Right hindlimb (tissue), 1 donor: ENCODE measurements at places on chromosomes 7 and 10.

- DNase-seq, result no peak
These were observed 3.9 kb downstream of the HMX3 start for GRCh38 chr10:123139521-123140163.

- no peak for DNase-seq
These were observed 574.6 kb downstream of the GALNT17 start for GRCh38 chr7:71706597-71706975.

DNA sequence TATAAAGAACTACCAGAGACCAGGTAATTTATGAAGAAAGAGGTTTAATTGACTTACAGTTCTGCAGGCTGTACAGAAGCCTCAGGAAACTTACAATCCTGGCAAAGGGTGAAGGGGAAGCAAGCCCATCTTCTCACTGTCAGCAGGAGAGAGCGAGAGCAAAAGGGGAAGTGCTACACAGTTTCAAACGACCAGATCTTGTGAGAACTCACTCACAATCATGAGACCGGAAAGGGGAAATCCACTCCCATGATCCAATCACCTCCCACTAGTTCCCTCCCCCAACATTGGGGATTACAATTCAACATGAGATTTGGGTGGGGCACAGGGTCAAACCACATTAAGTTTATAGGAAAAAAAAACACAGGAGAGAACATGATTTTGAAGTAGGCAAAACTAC lies 222.1 kb upstream of the SHH start:
- no peak for DNase-seq

DNA sequence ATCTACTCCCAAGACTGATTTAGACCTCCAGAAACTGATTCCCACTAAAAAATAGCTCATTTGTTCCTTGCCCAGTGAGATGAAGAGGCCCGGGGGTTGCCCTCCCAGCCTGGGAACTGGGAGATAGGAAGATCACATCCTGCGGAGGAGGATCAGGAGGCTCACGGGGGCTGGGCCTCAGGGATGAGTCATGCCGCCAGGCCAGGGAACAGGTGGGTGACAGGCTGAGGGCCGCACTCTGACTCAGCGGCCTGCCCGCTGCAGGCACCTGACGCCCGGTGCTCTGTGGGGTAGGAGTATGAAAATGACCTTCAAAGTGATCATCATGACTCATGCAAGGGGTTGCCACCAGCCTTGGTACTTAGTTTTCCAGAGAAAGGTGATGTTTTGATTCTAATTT lies 104.5 kb upstream of the ZPBP start:
- DNase-seq, result no peak

GRCh38 chr10:68079434-68079833 lies 4.4 kb upstream of the HERC4 start:
- DNase-seq, result no peak

DNA sequence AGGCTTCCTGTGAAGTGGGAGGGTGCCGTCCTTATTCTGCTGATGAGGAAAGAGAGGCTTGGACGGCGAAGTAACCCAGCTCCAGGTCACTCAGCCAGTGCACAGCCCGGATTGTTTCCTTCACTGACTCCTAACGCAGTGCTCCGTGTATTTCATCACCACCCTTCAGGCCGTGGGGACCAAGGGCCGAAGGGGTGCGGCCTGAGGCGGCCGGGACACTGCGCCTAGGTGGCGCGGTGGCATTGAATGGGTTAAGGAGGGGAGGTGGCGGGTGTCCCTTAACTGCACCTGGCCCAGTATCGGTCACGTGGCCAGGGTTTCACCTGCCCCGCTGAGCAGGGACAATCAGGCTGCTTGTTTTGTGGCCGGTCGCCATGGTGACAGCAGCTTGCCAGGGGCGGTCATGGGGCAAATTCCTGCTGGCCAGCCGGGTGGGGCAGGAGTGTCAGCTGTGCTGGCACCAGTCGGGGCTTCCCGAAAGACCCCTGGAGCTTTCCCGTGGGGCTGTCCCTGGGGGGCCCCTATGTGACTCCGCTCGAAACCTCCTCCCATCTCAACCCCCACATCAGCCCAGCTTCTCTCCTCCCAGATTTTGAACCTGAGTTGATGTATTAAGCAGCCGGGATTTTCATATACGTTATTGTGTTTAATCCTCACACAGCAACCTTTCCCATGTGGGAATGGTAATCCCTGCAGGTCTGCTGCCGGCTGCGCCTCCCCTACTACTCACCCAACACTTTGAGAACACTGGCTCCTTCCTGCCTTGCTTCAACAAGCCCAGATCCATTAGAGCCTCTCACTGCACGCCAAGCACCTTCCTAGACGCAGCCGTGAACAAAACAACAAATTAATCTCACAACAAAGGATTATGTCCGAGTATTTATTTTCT lies 4.4 kb upstream of the ABHD11 start:
- peak; percentile 54 for DNase-seq

- no peak for DNase-seq
These were observed 55.3 kb upstream of the KAT6B start for GRCh38 chr10:74771054-74771453.

DNA sequence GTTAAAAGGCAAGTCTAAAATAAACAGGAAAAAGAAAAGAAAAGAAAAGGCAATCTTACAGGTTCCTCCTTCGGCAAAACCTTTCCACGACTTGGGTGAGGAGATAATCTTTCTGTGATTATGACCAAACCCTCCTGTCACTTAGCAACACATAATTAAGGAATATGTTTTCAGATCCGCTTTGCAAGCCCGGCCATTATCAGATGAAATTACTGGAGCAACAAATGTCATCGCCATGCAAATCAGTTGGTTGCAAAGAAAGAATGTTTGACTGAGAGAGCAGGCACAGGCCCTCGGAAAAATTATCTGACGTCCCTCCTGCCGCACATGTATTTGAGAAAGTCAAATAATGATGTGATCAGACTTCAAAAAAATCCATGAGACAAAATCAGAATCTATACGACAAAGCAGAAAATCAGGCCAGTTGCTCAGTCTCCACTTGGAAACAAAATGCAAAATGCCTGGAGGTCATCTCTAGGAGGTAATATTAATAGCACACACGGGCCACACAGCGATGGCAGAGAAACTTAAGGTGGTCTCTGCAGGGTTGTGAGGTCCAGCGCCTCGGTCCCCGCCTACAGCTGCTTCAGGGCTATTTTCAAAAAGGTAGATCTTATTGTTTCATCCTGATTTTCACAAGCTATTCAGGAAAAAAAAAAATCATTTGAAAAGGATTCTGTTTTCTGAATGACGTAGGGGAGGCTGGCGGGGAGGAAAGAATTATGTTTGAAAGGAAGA lies 82.7 kb downstream of the ZRANB1 start:
- DNase-seq, result no peak

DNA sequence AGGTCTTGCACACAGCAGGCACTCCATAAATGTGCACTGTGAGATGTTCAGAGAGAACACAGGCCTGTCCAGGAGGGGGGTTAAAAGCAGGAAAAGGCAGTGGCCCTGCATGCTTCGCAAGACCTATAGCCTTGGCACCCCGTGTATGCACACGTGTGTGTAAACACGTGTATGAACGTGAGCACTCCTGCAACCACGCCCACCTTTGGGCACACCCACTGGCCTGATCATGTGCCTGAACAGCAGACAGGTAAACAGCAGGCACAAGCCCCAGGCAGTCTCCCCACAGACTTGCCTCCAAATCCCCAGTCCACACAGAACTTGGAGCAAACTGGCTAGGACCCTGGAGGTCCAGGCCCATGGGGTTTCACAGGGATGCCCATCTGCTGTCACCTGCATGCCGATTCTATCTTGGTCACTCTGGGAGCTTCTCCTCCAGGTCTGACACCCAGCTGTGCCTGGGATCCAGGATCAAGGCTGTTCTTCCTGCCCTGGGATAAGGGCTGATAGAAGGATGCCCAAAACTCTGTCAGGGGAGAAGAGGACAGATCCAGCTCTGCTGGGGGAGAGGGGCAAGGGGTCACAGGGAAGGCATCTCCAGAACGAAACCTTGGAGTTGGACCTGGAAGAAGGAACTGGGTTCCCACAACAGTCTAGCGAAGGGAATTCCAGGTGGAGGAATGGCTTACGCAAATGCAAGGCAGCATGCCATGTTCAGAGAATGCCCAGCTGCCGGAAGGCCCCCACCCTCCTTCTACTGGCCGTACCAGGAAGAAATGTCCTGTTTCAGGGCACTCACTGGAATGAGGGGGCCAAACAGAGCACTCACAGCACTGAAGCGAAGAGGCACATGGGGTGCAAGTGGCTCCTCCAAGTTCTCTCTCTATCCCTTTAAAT lies 14.3 kb upstream of the ZMIZ1 start:
- peak; percentile 14 for DNase-seq

DNA sequence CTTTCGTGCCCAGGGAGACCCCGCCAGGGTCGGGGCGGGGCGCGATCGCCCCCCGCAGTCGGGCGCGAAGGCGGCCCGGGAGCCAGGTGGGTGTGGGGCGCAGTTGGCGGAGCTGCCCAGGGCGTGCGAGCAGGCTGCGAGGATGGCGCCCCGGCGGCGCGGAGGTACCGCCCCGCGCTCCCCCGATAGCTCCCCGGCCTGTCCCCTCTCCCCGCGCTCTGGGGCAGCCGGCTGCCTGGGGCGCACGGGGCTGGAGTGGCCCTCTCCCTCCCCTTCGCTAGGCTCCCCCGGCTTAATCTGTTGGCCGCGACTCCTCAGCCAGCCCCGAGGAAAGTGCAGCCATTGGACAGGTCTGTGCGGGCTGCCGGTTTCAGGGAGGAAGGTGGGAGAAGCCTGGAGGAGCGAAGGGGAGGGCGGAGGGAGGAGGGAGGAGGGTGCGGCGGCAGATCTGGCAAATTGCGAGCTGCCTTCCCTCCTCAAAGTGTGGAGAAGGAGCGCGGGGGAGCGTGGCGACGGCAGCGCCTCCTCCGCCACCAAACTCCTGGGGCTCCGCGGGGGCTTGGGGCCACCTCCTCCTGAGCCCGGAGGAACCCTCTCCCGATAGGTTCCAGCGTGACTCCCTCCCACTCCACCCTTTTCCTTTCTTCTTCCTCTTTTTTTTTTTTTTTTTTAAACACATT lies 361 bp upstream of the PLXDC2 start:
- peak; percentile 94 for DNase-seq

- DNase-seq, result no peak
These were observed 12.6 kb downstream of the NEURL1 start for GRCh38 chr10:103506061-103506460.

DNA sequence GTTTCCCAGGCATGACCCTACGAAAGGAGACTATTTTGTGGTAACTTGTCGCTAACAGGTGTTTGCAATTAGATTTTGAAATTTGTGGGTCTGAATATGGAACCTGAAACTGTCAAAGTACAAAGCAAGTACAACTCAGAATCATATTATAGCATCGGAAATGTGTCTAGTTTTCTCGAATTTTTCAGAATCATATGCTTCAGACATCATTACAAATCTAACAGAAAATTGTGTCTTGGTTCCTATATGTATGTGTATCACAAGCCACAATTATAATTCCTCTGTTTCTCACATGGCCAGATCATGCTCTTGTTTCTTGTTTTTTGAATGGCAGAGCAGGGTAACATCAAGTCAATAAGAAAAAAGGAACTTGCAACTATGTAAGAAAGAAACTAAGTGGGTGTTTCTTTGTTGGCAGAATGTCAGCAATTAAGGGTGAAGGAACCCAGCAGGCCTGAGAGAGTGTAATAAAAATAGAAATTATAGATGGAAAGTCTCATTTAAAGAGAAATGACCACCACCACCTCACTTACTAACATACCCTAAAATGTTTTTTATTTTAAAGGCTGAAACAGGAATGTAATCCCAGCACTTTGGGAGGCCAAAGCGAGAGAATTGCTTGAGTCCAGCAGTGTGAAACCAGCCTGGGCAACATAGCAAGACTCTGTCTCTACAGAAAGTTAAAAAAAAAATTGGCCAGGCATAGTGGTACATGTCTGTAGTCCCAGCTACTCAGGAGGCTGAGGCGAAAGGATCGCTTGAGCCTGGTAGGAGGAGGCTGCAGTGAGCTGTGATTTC lies 51.3 kb downstream of the PRTFDC1 start:
- DNase-seq, result no peak

DNA sequence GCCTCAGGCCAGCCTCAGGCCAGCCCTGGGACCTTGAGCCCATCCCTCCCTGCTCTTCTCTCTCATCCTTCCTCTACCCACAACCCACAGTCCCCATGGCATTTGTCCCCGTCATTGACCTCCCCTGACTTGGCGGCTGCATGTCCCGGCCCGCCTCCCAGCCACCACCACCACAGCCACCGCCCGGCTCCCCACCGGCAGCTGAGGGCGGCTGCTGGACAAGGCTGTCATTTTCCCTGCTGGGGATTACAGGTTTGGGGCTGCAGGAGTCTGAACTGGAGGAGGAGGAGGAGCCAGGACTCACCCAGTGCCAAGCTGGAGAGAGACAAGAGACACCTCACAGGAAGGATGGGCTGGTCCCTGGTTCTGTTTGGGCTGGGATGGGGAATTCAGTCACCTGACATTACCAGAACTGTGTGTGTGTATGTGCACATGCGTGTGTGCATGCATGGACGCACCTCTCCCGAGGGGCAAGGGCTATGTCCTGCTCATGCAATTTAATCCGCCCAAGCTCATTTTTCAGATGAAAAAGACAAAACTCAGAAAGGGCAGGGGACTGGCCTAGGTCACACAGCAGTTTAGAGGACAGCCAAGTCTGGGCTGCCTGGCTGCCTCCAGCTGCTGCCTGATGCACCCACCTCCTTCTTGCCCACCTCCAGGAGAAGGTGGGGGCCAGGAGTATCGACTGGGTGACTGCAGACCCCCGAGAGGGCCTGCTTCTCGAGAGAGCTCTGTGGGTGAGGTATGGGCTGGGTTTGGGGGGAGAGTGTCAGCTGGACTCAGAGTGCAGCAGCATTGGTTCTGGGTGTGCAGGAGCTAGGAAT lies 113.1 kb downstream of the ZMIZ1 start:
- DNase-seq, result peak; percentile 68

DNA sequence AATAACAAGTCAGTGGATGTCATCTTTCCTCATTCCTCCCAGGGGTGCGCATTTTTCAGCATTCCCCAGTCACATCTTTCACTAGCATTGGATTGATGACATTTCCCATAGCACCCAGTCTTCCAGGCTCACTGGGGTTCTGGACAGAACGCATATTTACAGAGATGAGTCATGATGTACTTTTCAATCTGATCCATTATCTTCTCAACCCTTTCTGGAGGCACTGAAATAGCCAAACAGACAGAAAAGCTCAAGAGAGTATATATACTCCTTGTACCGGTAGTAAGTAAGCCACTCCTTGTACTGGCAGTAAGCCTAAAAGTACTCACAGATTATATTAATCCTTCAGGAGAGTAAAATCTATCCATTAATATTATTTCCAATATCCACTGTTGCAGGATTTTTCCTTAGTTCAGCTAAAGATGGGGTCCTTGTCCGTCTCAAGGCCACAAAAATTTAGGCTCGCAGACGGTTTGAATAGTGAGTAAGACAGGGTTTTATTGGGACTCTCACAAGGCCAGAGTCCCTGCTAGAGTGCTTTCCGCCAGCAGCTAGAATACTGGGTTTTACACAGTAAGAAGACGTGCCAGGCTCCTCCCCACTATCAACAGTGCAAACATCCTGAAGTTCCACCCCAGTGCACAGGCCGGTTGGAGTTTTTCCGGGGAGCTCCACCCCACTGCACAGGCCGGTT lies 60.8 kb downstream of the MDH2 start:
- no peak for DNase-seq

GRCh38 chr7:12586271-12586670 lies 15.8 kb downstream of the SCIN start:
- no peak for DNase-seq
